ENCODE measurements at places on chromosomes 5 and 9.

GRCh38 chr9:120592210-120592609 is 12.2 kb upstream of the CDK5RAP2 start:
- no peak for DNase-seq

DNA sequence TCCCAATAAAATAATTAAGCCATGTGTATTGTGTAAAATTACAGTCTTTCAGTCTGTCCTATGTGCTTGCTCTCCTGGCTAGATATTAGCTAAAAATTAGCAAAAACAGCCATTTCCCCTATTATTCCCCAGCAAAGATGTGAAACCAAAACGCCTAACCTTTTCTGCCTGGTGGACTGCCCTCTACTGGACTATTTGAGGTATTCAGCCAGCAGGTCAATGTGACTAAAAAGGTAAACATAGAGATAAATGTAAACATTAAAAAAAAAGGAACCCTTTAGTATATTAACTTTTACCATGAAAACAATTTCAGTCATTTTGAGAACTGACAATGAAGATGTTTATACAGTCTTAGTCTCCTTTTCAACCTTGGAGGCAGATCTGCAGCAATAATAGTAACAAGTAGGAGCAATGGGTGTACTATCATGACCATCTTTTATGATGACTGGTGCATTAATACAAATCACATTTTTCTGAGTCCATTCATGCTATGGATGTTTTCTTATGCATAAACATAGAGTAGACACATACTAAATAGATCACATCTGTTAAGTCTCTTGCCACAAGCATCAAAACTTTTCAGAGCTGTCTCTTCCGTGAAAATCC is 10.1 kb downstream of the ATG12 start:
- no peak for DNase-seq

DNA sequence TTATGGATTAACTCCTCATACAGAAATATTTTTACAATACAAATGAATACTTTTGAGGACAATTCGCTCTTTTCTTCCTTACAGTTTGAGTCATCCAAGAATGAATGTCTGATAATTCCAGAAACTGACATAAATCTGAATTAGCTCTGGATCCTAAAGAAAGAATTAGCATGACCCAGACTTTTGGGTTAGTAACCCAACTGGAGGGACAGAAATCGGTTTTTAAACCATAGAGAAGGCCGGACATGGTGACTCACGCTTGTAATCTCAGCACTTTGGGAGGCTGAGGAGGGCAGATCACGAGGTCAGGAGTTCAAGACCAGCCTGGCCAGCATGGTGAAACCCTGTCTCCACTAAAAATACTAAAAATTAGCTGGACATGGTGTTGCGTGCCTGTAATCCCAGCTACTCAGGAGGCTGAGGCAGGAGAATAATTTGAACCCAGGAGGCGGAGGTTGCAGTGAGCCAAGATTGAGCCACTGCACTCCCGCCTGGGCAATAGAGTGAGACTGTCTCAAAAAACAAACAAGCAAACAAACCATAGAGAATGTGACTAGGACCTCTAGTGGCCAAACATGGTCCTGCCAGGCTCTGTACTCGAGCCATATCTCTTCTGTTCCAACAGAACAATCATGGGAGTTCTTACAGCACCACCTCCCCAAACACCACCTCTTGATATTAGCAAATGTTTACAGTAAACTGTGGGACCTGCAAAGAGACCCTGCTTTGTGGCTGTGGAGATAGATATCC is 44.8 kb downstream of the LURAP1L start:
- DNase-seq = no peak

- no peak for DNase-seq
Measured at GRCh38 chr9:81522716-81523551, 166.4 kb downstream of the TLE1 start.

DNA sequence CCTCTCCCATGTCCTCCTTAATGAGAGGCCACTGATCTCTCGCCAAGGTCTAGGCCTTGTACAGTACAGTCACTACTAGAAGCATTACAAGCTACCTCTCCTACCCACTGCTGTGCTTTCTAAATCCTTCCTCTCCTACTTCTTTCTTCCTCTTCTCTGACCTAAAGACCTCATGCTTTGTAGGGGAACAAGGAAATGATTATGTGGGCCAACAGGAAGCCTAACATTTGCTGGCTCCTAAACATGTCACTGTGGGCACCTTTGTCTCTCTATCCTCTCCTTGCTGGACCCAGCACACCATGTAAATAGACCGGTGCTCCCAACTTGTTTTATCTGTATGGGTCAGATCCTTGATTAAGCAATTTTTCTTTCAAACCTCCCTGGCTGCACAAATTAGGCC is 16.7 kb downstream of the SLC28A3 start:
- DNase-seq = no peak

GRCh38 chr5:14416621-14417275 is 164.8 kb upstream of the OTULINL start:
- DNase-seq = no peak

- no peak for DNase-seq
Measured at GRCh38 chr5:634191-634590, 22.1 kb downstream of the CEP72 start.

- no peak for DNase-seq
Measured at GRCh38 chr5:79666758-79667157, 22.9 kb upstream of the CMYA5 start.

GRCh38 chr9:673264-673965 is 168.1 kb upstream of the DMRT1 start:
- DNase-seq = no peak

GRCh38 chr9:98563212-98563907 is 145.4 kb downstream of the GABBR2 start:
- DNase-seq = no peak

DNA sequence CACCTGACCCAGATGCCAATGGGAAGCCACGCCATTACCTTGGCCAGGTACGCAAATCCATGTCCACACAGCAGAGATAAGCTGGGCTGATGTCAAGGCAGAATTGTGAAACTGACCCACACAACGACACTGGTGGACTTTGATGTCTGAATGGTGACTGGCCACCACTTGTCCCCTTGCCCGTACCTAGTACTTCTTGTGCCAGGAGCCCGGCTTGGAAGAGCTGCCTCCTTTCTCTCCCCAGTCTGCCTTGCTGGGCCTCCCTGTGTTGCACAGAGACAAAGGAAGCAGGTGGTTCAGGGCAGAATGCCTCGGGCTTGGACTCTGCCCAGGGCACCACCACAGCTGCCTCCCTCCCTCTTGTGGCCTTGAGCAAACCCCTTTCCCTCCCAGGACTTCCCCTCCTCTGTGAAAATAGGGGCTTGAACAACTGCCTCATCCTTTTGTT is 23.3 kb downstream of the PTGES2 start:
- no peak for DNase-seq

DNA sequence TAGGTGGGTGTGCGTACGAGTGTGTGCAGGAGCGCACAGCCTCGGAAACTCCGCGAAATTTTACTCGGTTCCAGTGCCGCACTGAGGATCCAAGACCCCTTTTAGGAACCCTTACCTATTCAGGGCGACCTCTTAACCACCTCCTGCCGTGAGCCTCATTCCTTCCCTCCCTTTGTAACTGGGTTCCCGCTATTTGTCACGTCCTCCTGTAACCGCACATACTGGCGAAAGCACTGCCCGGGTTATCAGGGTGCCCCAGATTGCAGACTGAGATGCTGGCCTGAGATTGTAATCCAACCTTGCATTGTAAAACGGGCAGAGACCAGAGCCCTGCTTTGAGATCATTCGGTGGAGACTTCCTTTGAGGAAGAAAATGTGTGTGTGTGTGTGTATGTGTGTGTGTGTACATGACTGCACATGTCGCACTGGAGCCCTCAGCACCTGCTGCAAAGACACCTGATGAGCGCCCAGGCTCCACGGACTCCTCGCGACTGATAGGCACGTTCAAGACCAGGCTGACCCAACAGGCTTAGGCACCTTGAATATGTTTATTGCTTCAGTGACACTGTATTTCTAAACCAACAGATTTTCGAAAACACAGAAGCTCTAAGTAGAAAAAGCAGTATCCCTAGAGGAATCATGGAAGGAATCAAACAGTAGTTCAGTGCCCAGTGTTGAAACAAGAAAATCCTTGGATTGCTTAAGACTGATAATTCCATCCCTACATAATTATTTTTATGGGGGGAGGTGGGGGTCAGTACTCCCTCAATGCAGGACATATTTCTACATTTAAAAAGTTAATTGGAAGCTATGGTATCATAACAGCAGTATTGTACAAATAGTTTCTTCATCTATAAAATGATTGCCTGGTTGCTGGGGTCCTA is 86.5 kb upstream of the TNFAIP8 start:
- no peak for DNase-seq
